ENCODE measurements at places on chromosomes 2 and 18.

- no peak for DNase-seq
Observed at GRCh38 chr2:37654419-37654818, 17.0 kb downstream of the CDC42EP3 start.

DNA sequence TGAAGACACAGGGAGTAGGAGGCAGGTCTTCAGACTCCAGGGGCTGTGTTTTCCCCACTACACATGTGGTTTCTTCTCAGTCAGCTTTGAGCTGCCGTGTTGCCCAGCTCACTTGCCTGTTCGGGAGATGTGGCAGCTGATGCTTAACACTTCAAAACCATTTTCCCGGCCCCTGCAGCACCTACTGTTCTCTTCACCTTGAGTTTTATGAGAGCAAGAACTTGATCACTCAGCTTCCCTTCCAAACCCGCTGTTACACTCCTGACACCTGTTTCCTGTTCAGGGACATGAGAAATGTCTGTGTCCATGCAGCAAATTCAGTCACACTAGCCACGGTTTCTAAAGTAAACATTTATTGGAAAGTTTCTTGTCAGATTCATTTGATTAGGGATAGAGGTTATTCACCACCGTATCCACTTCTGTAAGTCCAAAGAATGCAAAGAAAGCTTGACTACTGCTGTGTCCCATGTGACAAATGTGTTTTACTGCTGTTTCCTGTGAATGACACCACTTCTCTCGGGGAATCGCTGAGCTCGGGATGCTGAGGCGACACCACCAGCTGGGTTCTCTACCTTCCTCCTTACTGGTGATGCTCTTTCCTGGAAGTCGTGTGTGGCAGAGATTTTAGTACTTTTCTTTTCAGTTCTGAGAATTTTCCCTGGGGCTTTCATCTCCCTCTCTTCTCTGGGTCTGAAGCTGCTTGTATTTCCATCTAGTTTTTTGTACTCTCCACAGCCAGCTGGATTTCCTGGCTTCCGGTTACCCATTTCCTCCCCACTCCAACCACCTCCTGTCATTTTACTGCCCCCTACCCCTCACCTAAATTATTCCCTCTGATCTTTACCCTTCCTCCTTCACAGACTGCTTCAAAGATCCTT is 91.7 kb downstream of the KLF7 start:
- DNase-seq = peak; percentile 8

DNA sequence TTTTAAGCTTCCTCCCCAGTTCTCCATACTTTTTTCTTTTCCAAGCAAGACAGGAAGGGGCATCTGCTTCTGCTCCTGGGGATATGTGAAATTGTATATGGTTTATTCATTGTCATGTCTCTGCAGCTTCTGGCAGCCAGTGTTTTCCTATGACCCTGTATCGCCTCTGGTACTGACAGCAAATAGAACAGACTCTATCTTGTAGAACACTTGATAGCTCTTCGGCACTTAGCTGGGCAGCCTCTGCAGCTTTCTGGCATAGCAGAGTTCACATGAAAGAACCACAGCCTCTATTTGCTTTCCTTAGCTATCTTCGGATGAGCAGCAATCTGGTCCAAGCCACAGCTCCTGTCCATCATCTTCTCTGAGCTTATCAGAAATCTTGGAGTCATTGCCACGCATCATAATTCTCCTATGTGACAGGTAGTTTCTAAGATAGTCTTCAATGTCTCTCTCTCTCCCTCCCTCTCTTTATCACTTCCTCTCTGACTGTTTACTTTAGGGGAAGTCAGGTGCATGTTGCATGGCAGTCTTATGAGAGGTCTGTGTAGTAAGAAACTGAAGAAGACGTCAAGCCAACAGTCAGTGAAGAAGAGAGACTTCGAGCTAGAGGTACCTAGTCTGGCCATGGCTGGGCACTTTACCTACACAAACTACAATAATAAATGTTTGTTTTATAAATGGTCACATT is 627.7 kb upstream of the CDH2 start:
- DNase-seq = no peak

DNA sequence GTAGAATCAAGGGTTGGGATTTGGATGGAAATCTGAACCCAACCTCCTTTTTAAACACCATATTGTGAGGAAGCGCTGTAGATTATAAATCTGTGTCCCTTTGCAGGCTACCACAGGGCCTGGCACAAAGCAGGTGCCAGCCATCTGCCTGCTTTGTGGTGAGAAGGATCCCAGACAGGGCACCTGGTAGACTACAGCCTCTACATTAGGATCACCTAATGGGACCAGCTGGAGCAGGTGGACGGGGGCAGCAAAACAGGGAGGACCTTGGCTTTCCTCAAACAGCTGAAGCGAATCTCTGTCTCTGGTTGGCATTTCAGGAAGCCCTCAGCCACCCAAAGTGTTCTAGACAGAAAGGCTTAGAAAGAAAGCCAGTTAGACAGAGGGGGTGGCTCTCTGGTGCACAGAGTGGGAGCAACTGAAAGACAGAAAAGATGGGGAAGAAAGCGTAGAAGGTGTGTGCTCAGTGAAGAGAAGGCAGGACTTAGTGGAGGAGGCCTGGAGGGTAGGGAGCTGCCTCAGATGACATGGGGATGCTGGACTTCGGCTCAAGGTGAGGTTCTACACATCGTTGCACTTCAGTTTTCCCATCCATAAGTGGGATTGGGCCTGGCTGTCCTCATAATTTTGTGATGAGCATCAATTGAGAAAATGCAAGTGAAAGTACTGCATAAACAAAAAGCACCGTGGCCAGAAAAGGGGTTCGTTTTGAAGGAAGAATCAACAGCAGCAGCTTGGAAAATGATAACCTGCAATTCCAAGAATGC is 350.8 kb downstream of the CYRIA start:
- DNase-seq = no peak

- DNase-seq = no peak
Observed at GRCh38 chr2:116877274-116877673, 937.2 kb upstream of the DDX18 start.

DNA sequence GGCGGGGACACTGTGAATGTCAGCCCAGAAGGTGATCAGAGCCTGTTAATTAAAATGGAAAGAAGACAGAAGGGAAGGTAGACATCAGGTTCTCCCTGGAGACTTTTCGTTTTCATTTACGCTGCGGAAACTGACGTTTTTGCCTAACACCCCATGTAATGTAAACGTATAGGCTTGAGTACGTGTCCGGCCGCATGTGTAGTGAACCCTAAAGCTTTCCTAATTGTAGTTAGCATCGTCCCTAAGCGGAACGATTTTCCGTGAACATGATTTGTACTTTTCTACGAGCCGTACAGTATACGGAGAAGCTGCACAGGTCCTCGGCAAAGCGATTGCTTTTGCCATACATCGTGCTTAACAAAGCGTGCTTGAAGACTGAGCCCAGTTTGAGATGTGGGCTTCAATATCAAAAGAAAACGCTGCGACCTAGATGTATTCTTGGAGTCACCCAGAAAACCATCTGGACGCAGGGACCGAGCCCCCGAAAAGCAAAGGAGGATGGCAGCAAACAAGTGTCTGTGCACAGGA is 284 bp downstream of the TIMM21 start:
- DNase-seq = no peak

DNA sequence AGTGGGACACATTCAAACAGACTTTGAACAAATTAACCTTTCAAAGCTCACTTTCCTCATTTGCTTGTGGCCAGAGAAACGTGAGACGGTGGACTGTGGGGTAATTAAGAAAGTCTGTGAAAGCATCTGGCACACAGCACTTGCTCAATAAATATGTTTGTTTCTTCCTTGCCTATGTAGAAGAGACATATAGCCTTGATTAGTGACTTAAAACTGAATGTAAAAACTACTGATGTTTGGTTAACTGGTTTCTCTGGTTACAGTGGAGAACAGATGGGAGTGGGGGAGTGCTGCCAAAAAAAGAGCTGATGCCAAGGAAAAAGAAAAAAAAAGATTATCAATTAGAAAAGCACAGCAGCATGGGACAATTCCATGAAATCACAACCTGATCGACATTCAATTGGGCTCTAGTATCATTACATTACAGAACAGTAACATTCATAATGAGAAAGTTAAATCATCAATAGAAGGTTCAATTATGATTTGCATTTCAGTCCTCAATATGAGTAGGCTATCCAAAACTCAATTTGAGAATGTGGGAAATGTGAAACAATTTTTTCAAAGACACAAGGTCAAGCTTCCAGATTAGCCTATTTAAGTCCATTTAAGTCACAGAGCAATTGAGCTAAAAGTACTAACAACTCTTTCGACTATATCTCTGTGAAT is 14.7 kb downstream of the CUL3 start:
- DNase-seq = no peak

GRCh38 chr2:116109471-116109870 is 1667.0 kb downstream of the DPP10 start:
- no peak for DNase-seq

GRCh38 chr2:169363560-169364150 is 1.3 kb upstream of the LRP2 start:
- no peak for DNase-seq

DNA sequence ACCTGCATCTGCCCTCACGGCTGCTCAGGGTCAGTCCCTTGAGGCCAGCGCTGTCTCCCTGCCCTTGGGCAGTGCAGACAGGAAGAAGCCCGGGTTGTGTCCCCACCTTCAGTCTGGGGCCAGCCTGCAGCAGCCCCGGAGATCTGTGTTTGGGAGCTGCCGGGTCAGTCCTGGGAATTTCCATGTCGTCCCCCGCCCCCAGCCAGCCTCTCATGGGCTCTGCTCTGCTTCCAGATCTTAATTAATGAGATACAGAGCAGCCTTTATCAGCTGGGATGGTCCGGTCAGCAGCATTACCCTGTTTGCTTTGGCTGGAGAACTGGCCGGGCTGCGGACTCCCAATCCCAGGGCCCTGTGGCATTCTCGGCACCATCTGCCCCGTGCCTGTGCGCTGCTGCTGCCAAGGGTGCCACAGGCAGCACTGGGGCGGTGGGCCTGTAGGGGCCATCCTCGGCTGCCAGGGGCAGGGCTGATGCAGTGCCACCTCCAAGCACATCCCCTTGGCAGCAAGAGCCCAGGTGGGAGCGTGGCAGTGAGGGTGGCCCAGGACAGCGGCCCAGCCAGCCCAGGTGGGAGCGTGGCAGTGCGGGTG is 2.4 kb downstream of the BOK start:
- DNase-seq = no peak

- DNase-seq = no peak
Observed at GRCh38 chr2:224069172-224069571, 30.1 kb upstream of the SERPINE2 start.

DNA sequence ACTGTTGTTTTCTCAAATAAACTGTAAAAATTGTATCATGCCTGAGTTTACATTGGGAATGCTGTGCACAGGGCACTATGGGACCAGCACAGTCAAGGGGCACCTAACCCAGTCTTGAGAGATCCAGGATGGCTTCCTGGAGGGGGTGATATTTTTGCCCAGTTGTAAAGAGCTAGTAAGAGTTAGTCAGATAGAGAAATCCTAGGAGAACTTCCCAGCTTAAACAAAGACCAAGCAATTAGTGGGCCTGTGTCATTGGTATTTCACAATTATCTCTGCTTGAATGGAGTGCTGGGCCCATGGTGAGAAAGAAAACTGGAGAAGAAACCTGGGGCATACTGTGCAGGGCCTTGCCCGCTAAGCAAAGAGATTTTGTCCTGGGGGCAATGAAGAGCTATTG is 12.2 kb downstream of the XDH start:
- DNase-seq = no peak

GRCh38 chr2:215851082-215851481 is 162.3 kb downstream of the MREG start:
- no peak for DNase-seq

DNA sequence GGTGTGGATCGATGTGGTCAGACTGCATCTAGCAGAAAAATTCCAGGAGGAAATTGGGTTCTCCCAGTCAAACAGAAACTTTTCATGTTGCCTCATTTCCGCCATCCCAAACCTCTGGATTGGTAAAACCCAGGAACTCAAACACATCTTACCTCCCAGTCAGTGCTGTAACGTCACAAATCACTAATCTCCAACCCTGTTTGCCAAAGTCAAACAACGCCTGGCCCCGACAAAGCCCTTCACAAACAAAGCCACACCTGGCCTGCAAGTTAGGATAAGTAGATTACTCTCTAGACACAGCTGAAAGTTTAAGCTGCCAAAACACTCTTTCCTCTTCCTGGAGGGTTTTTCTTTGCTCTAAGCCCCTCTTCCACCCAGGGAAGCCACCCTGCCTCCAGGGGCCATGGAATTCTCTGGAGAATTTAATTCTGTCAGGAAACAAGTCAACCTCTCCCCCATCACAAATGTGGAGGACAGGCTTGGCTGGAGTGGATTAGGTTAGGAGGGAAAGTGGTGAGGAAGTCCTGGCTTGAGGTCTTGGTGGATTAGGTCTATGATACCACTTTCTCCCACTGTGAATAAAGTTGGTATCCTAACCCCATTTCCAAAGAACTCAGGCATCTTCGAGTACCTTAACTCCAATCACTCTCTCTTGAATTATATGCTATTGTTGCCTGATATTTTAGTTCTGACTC is 86.7 kb downstream of the LYPD6B start:
- DNase-seq = peak; percentile 3

- DNase-seq = no peak
Observed at GRCh38 chr2:117674172-117674571, 140.3 kb upstream of the DDX18 start.

GRCh38 chr2:230453006-230453405 is 37.0 kb downstream of the SP100 start:
- no peak for DNase-seq

- DNase-seq = no peak
Observed at GRCh38 chr2:185787227-185788145, 48.9 kb downstream of the FSIP2 start.
